ENCODE measurements at places on chromosomes 13 and 19. TPM values are rescaled to one million over a fixed set of nuclear protein-coding genes. Genes with fewer than 3 reads are reported as not detected.

CAB39L gene
- total RNA-seq, result 13.4 TPM

ZNF497 gene
- 2.5 TPM for total RNA-seq

TSSK6 gene
- total RNA-seq, result 2.9 TPM

TMEM150B gene
- total RNA-seq, result 45.5 TPM

ZFP36 gene
- total RNA-seq, result 208 TPM

ZNF66 gene
- total RNA-seq, result 7.6 TPM

EHD2 gene
- 148 TPM for total RNA-seq

SMAD9 gene
- total RNA-seq, result 17.6 TPM

GRCh38 chr19:41302624-41303351 is 7.2 kb upstream of the CCDC97 start:
- peaks cover 43% of the 10 kb centered on the region for H3K4me1 ChIP-seq
- H3K36me3 ChIP-seq, result peaks cover 95% of the 10 kb centered on the region
- no peak for DNase-seq
- H3K4me3 ChIP-seq, result peak overlapping the region; percentile 13

- H3K4me3 ChIP-seq, result no peak overlapping the region
- peaks cover 4% of the 10 kb centered on the region for H3K27me3 ChIP-seq
- H3K4me1 ChIP-seq, result no peaks in the 10 kb centered on the region
- no peak overlapping the region for H3K27ac ChIP-seq
- no peak for DNase-seq
These were observed 114.6 kb upstream of the VSTM2B start for GRCh38 chr19:29411113-29411581.

DNA sequence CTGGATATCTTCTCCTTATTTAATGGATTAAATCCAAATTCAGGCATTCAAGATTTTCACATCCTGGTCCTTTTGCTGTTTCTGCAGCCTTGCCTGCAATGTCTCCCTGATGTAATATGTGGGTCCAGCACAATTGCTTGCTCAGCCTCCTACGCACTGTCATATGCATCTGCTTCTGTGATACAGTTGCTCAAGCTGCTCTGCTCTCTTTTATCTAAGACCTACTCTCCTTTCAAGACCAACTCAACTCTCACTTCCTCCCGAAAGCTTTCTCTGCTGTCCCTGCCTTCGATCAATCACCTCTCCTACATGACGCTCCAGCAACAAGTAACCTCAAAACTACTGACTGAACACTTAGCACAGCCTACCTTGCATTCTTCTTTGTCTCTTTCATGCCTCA is 138.2 kb downstream of the DCLK1 start:
- no peak overlapping the region for H3K4me3 ChIP-seq
- DNase-seq, result no peak
- H3K36me3 ChIP-seq, result no peaks in the 10 kb centered on the region
- H3K27ac ChIP-seq, result no peak overlapping the region
- H3K27me3 ChIP-seq, result no peaks in the 10 kb centered on the region

DNA sequence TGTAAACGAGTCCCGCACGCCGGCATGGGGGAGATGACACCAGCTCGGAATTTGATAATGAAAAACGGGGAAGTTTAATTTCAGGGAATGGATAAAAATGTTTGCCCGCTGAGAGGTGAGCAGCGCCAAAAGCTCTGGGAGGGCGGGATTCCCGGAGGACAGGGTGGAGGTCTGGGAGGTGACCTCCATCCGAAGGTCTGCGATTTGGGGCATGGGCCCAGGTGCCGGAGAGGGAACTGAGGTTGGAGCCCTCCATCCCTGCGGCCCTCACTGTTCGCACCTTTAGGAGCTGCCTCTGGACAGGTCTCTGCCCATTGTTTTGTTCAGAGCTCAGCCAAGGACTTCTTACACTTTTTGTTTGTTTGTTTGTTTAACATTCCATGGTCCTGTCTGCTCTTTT is 129.8 kb downstream of the URI1 start:
- H3K36me3 ChIP-seq, result no peaks in the 10 kb centered on the region
- H3K4me3 ChIP-seq, result no peak overlapping the region
- no peaks in the 10 kb centered on the region for H3K4me1 ChIP-seq
- H3K27me3 ChIP-seq, result no peaks in the 10 kb centered on the region
- H3K27ac ChIP-seq, result no peak overlapping the region
- peak; percentile 20 for DNase-seq

- no peak overlapping the region for H3K4me3 ChIP-seq
- no peak for DNase-seq
- no peak overlapping the region for H3K27ac ChIP-seq
- no peaks in the 10 kb centered on the region for H3K27me3 ChIP-seq
These were observed 26.5 kb downstream of the CEP89 start for GRCh38 chr19:32945260-32945659.

- no peak for DNase-seq
- H3K27ac ChIP-seq, result no peak overlapping the region
- no peaks in the 10 kb centered on the region for H3K36me3 ChIP-seq
- no peaks in the 10 kb centered on the region for H3K27me3 ChIP-seq
These were observed 117.5 kb downstream of the ATP8A2 start for GRCh38 chr13:25489238-25489637.
